ENCODE measurements at places on chromosomes 3 and 15.

GRCh38 chr3:170751899-170752293, 118.1 kb downstream of the RPL22L1 start:
- no peak for DNase-seq

DNA sequence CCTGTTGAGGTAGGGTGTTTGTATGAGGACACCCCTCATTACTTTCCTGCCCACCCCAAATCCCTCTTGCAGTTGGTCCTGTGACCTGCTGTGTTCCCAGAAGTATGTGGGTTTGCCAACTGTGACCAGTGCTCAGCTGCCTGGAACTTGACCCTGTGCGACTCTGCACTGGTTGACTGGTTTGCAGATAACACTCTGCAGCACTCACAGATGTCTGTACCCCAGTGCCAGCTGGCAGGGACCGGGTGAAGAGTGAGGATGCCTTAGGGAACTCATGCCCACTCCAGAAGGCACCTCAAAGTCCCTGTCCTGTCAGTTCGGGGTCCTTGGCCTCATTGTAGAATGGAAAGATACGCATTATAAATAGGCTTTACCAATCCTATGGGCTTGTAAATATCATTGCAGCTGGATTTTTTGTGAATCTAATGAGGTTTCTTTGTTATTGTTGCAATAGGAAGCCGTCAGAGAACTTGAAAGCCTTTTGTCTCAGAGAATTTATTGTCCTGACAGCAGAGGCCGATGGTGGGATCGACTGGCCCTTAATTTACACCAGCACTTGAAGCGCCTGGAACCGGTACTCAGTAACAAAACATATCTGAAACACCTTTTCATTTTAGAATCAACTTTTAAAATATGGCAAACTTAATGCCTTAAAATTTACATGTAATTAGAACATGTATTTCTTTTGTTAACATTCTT, 18.2 kb downstream of the FAN1 start:
- DNase-seq: no peak

- DNase-seq: no peak
These were observed 140.5 kb downstream of the FNDC3B start for GRCh38 chr3:172179680-172180399.

GRCh38 chr3:130839813-130840212, 54.1 kb upstream of the ATP2C1 start:
- no peak for DNase-seq

DNA sequence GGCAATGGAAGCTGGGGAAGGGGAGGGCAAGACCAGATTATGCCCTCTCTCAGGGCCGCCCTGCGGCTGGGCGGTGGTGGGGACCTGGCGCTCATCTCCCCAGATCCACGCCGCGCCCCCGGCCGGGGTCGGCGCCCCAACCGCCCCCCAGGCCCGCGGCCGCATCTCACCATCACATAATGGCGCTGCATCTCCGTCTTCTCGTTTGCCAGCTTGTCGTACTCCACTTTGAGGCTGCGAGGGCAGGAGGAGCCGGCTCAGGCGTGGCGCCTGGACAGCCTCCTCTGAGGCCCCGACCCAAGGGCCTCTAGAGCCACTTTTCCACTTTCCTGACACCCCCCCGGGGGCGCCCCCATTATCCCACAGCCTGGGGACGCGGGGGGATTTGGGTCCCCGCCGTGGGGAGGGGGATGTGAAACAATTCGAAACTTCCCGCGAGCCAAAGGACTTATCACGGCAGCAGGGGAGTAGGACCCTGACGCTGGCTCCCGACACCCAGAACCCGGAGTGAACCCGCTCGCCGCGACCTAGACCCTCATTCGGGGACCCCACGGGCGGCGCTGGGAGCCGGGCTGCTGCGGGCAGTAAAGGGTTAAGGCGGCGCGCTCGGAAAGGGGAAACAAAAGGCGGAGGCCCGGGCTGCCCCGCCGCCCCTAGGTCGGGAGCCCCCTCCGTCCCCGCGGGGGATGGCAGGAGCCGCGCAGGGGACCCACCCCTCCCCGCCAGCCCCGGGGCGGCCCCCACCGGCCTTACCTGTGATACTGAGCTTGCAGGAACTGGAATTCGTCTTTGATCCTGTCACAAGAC, 2.1 kb downstream of the TLE3 start:
- DNase-seq: peak; percentile 25

- no peak for DNase-seq
These were observed 6.3 kb upstream of the HEXA start for GRCh38 chr15:72382146-72382545.

- no peak for DNase-seq
These were observed 64.2 kb downstream of the OXNAD1 start for GRCh38 chr3:16329036-16329825.

- no peak for DNase-seq
These were observed 1.3 kb downstream of the NOP10 start for GRCh38 chr15:34341381-34342212.

DNA sequence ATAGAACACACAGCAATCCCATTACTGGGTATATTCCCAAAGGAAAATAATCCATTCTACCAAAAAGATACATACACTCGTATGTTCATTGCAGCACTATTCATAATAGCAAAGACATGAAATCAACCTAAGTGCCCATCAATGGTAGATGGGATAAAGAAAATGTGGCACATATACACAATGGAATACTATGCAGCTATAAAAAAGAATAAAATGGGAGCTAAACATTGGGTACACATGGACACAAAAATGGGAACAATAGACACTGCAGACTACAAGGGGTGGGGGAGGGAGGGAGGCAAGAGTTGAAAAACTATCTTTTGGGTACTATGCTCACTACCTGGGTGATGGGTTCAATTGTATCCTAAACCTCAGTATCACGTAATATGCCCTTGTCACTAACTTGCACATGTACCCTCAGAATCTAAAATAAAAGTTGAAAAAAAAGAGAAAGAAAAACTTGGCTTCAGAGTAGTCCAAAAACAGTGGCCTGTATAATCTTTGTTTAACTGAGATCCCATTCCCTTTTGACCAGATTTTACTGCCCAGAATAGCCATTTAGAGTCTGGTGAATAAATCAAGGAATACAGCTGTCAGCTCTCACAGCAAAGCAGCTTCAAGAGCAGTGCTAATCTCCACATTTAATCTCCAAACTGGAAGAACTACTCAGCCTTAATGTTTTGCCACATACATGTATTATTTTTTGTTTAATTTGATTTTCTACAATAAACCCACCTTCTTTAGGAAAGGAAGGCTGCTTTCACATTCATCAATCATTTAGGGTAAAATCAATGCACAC, 54.5 kb upstream of the XRN1 start:
- DNase-seq: no peak

- no peak for DNase-seq
These were observed 269.7 kb downstream of the XXYLT1 start for GRCh38 chr3:195001261-195001660.

DNA sequence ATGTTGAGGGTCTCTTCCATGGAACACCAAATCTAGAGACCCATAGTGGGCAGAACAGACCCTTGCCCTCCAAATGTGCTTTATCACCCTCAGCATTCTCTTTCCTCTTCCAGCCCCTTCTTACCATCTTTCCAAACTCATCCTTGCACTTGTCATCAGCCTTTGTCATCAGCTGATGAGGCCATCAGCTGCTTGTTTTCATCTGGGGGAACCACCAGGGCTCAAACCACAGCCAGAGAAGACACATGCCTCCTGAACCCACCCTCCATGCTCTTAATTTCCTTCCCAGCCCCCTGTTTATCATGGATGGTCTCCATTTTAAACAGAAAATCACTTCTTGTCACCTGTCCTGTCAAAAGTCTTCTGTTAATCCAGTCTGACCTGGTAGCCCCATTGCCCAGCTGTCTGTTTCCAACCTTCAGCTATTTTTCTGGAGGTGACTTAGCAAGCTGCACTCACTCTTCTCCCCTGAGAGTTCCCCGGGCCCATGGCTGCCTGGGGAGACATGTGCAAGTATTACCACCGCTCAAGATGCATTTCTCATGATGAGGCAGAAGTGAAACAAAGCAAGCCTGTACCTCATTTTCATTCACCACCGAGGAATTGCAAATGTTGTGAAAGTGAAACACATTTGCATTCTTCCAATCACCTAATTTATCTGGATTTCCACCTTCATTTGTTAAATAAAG, 14.7 kb upstream of the SYNM start:
- no peak for DNase-seq

DNA sequence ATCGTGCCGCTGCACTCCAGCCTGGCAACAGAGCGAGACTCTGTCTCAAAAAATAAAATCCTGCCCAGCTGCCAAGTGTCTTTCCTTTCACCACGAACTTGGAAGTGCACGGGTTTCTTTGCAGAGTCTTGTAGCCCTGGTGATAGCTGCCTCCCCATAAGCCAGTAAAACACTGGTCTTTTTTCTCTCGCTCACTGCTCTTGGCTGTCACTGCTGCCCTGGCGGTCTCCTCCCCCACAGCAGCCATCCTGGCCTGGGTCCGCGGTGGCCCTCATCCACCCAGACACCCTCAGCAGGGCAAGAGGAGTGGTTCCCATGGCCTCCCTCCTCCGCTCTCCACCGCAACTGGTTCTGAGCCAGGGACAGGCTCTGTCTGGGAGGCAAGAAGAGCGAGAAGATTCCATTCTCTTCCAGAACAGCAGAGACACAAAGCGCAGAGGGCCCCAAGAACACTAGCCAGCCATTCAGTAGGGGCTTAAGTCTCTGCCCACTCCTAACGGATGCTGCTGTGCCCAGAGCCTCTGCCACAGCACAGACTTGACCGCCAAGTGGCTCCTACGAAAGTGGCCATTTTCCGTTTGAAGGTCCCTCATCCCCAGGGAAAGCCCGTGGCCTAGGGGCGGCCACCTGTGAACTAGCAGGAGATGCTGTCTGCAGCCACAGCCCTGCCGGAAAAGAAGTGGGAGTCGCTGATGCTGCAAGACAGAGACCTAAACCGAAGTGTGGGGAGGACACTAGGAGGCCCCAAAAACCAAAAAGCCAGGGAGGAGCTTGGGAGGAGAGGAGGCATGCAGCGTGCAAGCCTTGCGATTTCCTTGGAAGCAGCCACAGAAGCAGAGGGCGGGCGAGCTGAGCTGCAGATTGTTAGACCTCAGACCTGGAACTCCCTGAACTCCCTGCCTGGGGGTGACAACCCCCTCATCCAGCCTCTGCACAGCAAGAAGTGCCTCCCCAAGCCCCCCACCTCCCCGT, 44.1 kb downstream of the KLHL25 start:
- DNase-seq: no peak

GRCh38 chr15:58477170-58477569, 45.4 kb downstream of the LIPC start:
- DNase-seq: no peak

DNA sequence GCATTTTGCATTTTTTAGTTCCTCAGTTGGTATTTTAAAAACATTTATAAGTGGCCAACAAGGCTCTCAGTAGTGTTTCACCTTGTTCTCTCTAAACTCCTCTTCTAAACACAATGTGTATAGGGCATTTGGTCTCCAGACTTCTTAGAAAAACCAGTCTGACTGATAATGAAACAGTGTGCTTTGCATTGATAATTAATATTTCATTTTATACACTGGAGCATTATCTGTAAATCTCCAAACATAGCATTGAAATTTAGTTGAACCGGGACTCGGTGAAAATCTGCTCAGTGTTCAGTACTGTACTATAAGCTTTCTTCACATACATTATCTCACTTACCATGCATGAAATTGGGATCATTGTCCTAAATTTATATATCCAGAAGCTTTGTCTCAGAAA, 53.6 kb downstream of the SETD5 start:
- DNase-seq: no peak

- DNase-seq: no peak
These were observed 34.6 kb downstream of the CDIN1 start for GRCh38 chr15:36614016-36614415.

DNA sequence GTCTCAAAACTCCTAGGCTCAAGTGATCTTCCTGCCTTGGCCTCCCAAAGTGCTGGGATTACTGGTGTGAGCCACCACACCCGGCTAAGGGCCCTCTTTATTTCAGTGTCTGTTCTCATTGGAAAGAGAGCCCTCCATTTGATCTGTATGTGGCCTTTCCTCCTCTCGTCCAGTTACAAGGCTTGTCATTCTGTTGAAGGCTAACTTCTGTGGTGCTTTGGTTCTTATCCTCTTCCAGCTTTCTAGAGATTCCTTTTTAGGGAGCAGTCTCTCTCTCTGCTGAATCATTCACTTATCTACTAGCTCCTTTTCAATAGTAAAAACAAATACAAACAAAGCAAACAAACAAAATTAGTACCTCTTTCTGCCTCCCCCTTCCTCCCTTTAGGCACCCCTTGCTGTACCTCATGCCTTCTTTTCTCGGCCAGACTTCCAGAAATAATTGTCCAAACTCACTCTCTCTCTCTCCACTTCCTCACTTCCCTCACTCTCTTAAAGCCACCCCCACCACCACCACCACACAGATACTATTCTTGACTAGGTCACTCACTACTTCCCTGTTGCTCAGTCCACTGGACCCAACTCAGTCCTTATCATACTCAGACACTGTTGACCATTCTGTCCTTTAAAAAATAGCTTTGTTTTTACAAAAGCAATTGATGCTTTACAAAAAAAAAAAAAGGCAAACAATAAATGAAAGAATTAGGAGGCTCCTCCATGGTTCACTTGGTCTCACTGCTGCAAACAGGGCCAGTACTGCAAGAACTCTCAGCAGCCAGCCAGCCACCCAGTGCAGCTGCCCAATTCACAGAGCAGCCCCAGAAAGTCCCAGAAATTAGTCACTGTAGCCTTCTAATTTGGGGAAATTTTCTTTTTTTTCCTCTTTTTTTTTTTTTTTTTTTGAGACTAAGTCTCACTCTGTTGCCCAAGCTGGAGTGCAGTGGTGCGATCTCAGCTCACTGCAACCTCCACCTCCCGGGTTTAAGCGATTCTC, 31.7 kb upstream of the RAB11A start:
- DNase-seq: no peak

DNA sequence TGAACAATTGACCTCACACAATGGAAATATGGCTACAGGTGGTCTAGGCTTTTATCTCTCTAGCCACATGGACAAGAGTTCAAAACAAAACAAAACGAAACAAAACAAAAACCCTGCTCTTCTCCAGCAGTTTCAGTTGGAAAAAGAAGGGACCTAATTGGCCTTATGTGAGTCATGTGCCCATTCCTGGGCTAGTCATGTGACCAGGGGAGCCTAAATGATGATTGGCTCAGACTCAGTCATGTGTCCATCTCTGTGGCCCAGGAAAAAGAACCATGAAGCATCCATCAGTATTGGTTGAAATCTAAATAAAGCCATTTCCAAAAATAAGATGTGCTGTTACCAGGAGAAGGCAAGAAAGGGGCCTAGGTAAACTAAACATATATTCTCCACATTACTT, 96.8 kb downstream of the ANXA2 start:
- DNase-seq: no peak

DNA sequence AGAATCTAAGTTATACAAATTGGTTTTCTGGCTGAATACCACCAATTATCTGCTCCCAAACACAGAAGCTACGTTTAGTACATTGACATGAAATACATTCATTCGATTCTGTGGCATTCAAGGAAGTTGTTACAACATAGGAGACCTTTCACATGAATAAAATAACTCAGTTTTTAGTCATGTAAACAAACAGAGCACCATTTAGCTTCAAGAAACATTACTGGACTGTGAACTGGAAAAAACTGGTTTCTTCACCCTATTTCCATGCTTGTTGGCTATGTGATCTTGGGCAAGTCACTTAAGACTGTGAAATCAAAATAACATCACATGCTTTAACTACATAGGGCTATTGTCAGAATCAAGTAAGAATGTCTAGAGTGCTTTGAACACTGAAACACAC, 46.2 kb downstream of the NRG4 start:
- no peak for DNase-seq

- DNase-seq: no peak
These were observed 15.7 kb upstream of the PPARG start for GRCh38 chr3:12273045-12273695.

GRCh38 chr3:122091602-122092295, 36.6 kb downstream of the CD86 start:
- DNase-seq: no peak

- DNase-seq: no peak
These were observed 181.3 kb downstream of the ISL2 start for GRCh38 chr15:76517910-76518309.

Measured in stimulated activated CD8-positive, alpha-beta memory T cell treated with anti-CD3 and anti-CD28 coated beads, Interleukin-15, amount 100 ng/mL, for 48 hours (primary cell).